Fibroblast of upper back skin (primary cell): ENCODE measurements at places on chromosomes 11 and 22.

GRCh38 chr11:68016161-68016903, 6.2 kb downstream of the ALDH3B1 start:
- no peak for DNase-seq

DNA sequence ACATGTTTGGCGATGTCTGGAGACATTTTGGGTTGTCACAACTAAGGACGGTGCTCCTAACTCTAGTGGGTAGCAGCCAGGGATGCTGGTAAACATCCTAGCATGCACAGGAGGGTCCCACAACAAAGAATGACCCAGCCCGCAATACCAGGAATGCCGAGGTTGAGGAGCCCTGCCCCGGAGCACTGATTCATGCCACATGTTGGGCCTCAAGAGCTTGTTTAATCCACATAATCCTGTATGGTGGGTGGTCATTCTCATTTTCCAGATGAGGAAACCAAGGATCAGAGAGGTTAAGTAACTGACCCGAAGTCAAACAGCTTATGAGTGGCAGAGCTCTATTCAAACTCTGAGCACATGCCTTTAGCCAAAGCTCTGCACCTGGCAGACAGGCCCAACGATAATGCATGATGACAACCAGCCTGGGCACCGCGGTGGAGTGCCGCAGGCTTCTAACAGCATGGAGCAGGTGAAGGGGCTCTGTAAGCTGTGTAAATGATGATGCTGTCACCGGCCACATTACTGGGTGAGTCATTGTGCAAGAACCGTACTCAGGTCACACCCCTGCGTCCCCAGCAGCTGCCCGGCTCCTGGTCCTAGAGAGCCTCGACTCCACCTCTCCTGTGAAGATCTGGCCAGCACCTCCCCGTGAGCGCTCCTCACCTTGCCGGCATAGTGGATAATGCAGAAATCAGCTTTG, 58.6 kb downstream of the APOL1 start:
- DNase-seq, result no peak

GRCh38 chr11:72439455-72439854, 5.1 kb upstream of the CLPB start:
- DNase-seq, result peak; percentile 37

DNA sequence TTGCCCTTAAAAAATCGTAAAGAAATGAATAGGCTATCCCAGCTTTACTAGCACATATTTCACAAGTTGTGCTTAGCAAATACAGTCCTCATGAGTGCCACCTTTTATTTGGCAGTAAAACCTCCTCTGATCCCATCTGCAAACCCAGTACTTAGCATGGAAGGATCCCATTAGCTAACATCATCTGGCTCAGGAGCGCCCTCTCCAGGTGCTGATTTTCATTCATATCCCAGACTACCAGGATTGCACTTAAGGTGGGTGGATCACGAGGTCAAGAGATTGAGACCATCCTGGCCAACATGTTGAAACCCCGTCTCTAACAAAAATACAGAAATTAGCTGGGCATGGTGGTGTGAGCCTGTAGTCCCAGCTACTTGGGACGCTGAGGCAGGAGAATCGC, 76.1 kb upstream of the PAX6 start:
- DNase-seq, result no peak

- DNase-seq, result no peak
Measured at GRCh38 chr11:1345737-1346513, 36.5 kb upstream of the TOLLIP start.
